ENCODE measurements at places on chromosomes 3 and 15.

GRCh38 chr3:162799910-162800309 is 1303.3 kb downstream of the OTOL1 start:
- no peak for DNase-seq

- no peak for DNase-seq
These were observed 855.7 kb upstream of the DPPA4 start for GRCh38 chr3:110193074-110193473.

DNA sequence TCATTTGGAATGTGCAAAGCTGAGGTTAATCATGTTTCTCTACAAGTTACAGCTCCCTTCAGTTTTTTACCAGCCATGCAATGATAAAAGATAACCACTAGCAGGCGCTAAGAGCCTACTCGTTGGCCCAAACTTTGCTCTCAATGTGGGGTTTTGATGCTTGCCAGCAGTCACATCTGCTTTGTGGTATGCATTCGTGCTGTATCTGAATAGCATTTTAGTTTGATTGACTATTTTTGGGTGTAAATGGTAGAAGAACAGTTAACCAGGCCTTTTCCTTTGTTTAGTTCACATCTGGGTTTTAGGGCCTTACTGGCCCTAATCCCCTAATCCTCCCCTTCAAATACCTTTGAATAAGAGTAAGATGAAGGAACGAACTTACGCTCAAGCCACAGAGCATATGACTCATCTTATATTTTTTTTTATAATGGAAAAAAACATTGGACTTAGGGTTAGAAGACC is 4.4 kb upstream of the CLDN11 start:
- DNase-seq = no peak

DNA sequence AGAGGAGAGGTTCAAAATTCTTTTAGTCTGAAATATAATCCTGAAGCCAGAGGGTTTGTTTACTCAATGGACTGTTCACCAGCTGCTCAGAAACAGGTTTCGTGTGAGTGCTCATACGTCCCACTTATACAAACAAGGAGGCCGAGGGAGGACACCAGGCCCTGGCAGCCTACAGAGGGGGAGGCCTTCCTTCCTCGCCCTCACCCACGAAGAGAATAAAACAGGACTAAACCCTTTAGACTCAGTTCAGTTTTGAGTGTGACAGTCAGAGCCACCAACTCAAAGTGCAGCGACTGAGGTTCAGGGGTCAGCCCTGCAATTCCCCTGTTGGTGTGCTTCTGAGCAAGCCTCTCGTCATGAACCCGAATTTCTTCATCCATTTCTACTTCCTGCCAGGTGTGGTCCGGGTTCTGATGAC is 17.3 kb downstream of the FAM174B start:
- no peak for DNase-seq

- peak; percentile 3 for DNase-seq
These were observed 31.4 kb upstream of the PRTG start for GRCh38 chr15:55774113-55774970.

DNA sequence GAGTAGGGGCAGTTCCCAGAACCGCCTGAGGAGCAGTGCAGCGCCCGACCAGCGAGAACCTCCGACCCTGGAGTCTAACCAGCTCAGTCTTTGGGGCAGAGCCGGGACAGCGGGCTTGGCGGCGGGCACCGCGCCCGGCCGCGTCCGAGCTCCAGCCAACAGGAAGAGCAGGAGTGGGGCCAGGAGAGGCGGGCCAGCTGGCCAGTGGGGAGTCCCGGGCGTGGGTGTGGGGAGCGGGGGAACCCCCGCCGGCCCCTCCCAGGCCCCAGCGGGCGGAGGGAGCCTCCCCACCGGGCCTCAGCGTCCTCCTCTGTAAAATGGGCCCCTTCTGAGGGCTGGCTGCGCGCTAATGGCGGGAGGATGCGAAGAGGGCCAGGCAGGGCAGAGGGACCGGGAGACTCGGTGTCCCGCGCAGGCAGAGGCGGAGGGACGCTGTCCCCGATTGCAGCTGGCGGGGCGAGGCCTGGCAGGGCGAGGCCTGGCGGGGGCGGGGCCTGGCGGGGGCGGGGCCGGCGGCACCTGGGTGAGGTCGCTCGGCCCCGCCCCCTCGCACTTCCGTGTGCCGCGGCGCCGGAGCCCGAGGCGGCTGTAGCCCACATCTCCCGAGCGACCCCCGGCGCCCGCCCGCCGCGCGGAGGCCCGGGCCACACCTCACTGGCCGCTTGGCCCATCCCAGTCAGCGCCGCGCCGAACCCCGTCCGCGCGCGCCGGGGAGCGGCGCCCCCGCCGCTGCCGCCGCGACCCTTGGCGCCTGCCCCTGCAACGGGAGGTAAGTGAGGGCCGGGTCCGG is at the start of gene PRKCD:
Gene PRKCD, plus strand, starts transcription at position 550 of the 790 bp plus-strand sequence. CDS start 17,214 bp downstream, outside the sequence.
- DNase-seq = peak; percentile 74
